ENCODE measurements at places on chromosomes 1 and 21. TPM values are rescaled to one million over a fixed set of nuclear protein-coding genes. Genes with fewer than 3 reads are reported as not detected.

Gene KIAA1614
- total RNA-seq = 0.66 TPM

Gene OR2T33
- total RNA-seq = not detected

Gene NR0B2
- total RNA-seq = not detected

GRCh38 chr1:183760661-183761060 lies 44.3 kb upstream of the RGL1 start:
- DNase-seq = no peak

Gene DIO1
- total RNA-seq = not detected

DNA sequence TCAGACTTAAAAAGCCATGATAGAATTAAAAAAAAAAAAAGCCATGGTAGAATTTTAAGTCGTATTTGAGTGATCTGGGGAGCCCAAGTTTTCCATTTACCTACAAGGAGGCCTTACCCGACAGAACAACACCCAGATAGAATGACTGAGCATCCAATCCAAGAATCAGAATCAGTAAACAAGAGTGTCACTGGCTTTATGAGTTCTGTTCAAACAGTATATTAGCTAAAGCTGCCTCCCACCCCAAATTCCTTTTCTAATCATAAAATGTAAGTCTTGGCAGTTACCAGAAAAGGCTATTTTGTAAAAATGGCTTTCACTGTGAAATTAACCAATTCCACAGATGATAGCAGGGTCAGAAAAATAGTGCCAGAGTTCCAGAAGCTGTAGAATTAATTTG lies 1.2 kb downstream of the GTF2B start:
- no peak for DNase-seq

Gene TSPAN2
- total RNA-seq = 0.91 TPM

Gene DENND2C
- 39.9 TPM for total RNA-seq

Gene LAD1
- 374 TPM for total RNA-seq

GRCh38 chr1:207918011-207918410 lies 7.1 kb upstream of the CD34 start:
- no peak for DNase-seq

GRCh38 chr1:37143800-37144199 lies 109.5 kb upstream of the GRIK3 start:
- no peak for DNase-seq

Measured in esophagus squamous epithelium (tissue), 5 donors.